EL (cell line): ENCODE measurements at places on chromosomes 3 and 15.
A peak's percentile ranks its signal among the peaks of the same experiment; 100 is the strongest.

GRCh38 chr15:26838742-26839460, 28.0 kb upstream of the GABRA5 start:
- no peak for DNase-seq

DNA sequence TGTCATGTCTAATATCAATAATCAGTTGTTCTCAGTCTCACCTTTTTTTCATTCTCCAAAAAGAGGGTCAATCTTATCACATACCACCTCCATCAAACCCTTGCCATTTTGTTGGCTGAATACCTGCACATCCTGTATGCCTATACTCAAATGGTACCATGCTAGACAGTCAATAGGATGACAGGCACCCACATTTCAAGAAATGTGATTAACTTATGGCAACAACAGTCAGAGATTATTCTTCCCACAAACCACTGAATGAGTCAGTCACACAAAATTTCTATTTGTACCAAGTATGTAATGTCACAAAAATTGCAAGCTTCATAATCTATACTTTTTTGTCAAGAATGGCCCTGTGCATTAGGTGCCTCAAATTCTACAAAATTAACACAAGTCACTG, 5.1 kb upstream of the SLC27A2 start:
- DNase-seq: peak; percentile 43

- DNase-seq: no peak
Measured at GRCh38 chr15:75363786-75364185, 4.6 kb downstream of the MAN2C1 start.

DNA sequence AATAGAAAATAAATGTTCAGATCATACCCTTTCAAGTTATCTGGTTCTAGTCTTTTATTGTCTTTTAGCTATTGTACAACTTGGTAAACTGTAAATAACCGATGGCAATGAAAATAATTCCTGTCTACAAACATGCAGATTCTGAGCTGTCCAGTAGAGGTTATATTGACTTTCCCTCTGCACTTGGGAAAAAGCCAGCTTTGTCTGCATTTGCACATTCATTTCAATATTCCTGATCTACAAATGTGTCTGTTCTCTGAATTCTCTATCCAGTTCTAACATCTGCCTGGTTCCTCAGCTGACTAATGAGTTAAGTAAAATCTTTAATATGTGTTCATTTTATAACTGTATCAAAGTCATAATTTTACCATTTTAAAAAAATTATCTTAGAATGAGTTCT, 408.5 kb downstream of the ERC2 start:
- DNase-seq: no peak

- DNase-seq: no peak
Measured at GRCh38 chr15:34584330-34584668, 848 bp upstream of the GOLGA8B start.

- no peak for DNase-seq
Measured at GRCh38 chr15:74655424-74655823, 39.8 kb downstream of the CLK3 start.

DNA sequence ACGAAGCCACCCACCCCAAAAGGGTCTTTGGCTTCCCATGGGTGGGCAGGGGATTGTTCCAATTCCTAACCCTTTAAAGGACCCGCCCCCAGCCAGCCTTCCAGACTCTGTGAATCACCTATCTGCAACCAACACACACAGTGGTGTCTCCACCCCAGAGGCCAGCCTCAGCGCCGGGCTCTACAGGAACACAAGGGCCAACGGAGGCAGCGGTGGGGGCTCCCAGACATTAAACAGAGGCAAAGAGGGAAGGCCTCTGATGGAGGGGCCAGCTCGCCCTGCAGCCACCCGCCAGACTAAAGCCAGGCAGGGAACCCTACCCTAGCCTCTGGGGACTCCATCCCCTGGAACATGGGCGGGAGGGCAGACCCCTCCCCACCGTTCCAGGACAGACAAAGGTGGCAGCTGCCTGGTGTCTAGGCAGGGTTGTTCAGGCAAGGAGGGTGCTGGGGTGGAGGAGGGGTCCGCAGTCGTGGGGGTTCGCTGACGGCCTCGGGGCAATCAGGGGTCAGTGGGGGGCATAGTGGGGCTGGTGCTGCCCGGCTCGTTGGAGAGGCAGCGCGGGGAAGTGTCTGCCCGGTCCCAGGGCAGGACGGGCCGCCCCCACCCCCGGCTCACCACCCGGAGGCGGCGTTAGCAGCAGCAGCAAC, 448 bp downstream of the SHISA5 start:
- DNase-seq: peak; percentile 65

DNA sequence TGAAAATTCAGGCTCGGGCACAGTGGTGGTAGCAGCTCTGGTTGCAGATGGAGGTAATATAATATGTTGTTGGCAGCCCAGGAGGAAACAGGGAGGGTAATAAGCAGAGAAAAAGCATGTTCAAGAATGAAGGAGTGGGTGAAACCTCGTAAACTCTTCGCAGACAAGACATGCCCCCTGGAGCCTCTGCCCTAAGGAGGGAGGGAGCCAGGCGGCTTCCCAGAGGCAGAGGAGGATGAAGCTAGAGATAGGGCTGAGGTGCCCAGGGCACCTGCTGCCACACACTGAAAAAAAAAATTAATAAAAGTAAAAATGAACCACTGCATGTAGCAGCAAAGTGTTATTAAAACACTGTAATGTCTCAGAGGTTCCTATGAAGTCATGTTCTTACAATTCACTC, 137.3 kb downstream of the FOXP1 start:
- no peak for DNase-seq

DNA sequence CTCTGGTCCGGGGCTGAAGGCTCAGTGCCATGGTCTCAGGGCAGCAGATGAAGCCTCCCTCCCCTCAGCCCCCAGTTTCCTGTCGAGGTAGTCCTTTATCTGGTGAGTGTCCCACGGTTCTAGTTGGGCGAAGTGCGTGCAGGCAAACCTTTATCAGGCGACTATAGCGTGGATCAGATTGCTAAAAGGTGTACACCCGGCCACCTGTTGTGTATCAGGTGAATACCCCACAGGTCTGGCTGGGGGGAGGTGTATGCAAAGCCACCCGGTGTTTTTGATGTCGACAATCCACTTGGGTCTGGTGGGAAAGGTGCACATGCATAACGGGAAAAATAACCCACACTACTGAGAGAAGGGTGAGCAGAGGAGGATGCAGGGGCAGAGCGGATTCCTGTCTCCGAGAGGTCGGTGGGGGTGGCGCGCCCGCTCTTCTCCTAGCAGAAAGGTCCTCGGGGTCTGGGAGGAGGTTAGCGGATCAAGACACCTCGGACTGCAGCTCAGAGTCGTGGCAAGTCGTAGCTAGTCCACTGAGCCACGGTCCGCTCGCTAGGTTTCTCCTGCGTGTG, 507 bp downstream of the SLC12A6 start:
- DNase-seq: peak; percentile 13

DNA sequence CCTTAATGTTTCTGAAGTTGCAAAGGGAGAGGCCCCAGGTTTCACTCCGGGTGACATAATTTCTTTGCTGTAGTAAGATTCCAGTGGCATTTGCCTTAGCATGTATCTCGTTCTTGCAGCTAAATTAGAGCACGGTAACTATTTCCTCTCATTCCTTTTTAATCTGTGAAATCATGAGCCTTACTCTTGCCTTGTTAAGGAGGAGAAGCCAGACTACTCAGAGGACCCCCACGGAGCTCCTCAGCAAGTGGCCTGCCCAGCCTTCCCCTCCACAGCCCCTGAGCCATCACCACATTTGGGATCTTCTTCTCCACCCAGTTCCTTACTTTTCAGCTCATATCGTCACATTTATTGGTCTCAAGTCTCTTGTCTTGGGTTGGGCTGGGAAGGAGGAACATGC, 54.2 kb downstream of the ABHD2 start:
- no peak for DNase-seq

GRCh38 chr3:30954426-30954825, 60.0 kb upstream of the GADL1 start:
- no peak for DNase-seq
